Activated gamma-delta T cell treated with anti-CD3 and anti-CD28 coated beads, Interleukin-2, amount 50 U/mL, for 16 hours (primary cell): ENCODE measurements at places on chromosomes 1 and 21.

DNA sequence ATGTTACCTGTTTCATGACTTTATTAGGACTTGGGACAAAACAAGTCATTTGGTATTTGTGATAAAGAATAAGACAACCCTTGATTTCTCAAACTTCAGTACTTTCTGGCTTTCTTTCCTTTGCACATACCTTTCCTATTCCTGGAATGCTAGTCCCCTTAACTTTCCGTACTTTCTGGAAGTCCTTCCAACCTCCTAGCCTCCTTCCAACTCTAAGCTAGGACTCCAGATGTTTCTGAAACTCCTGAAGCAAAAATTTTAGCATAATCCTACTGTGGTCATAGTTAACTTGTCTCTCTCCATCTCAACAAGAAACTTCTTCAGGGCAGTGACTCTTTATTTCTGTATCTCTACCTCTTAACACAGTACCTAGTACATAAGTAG lies 19.8 kb upstream of the C1orf105 start:
- no peak for DNase-seq

- no peak for DNase-seq
These were observed 3.2 kb downstream of the IRF2BP2 start for GRCh38 chr1:234606784-234607108.

DNA sequence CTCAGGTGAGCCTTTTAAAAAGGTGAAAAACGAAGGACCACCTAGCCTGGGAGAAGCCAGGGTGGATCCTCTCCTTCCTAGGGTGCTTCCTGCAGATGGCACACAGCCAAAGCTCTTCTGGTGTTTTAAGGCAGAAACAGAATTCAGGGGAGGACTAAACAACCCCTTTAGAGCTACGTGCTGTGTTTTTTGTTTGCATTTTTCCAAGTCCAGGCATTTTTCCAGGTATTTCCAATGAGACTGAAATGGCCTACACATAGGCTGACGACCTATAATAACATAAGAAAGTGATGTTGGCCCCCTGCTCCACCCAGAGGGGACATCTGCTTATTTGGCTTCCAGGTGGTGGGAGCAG lies 83.8 kb downstream of the CAPZB start:
- DNase-seq, result no peak

DNA sequence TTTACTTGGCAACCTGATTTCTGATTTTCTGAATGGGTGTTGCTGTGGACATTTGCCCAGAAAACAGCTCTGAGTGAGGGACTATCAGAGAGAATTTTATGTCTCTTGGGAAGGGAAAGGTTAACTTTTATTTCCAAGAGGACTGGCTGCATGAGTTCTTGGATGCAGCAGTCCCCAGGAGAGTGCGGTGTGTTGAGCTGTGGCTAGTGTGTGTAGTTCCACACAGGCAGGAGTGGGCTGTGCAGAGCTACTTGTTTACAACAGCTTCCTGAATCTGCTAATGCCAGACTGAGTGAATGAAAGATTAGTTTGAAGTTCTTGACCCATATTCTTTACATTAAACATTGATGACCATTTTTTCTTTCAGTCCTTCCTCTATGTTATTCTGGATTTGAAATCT lies 41.0 kb upstream of the APOBEC4 start:
- no peak for DNase-seq

GRCh38 chr1:23098463-23099170 lies 70.0 kb downstream of the LUZP1 start:
- DNase-seq, result peak; percentile 36

DNA sequence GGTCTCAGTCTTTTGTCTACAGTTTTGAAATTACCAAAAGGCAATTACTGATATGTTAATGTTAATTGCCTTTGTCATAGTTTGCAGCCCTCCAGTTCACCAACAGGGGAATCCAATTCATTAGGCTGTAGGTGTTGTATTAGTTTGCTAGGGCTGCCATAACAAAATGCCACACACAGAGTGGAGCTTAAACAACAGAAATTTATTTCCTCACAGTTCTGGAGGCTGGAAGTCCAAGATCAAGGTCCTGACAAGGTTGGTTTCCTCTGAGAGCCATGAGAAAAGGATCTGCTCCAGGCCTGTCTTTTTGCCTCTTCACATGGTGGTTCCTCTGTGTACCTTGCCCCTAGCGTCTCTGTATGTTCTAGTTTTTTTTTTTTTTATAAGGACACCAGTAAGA lies 1.3 kb downstream of the RTCA start:
- DNase-seq, result no peak

DNA sequence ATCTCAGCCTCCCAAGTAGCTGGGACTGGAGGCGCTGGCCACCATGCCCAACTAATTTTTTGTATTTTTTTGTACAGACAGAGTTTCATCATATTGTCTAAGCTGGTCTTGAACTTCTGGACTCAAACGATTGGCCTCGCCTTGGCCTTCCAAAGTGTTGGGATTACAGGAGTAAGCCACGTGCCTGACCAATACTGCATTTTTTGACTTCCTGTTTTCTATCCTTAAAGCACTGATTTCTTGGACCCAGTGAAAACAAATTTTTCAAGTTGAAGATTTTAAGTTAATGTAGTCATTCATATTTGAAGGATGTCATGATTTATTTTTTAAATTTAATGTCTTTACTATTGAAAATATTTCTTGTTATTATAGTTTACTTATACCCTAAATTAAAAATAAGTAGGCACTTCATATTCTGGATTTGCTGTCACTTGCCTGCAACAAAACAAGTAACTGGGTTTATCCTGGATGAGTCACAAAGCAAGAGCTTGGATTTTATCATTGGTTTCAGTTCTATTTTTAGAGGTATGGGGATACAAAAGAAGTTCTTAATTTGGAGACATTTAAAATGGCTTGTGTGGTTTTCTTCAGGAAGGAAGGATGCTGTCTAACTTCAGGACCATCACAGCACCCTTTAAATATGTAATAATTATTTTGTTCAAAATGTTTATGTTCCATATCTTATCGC lies 2.2 kb upstream of the VPS45 start:
- DNase-seq, result no peak

DNA sequence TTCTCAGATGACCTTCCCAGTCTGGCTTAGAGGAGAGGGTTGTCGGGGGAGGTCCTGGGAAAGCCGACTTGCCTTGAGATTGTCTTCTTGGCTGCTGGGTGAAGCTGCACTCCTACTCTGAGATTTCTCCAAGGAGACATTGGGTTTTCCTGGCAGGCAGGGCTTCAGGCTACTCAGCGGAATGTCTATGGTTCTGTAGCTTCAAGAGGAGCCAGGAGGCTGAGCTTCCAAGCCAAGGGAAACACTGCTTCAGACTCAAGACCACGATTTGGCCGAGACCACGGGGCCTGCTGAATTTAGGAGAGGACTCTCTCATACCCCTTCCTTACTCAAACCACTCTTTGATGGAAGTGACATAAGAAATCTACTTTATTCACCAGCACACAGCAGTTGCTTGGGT lies 67.8 kb downstream of the NTMT2 start:
- no peak for DNase-seq

- DNase-seq, result no peak
These were observed 4.5 kb upstream of the NFASC start for GRCh38 chr1:204866051-204866596.
